ENCODE measurements at places on chromosomes 7 and 10.

GRCh38 chr10:36591436-36591835 lies 534.0 kb upstream of the ANKRD30A start:
- no peak for DNase-seq

DNA sequence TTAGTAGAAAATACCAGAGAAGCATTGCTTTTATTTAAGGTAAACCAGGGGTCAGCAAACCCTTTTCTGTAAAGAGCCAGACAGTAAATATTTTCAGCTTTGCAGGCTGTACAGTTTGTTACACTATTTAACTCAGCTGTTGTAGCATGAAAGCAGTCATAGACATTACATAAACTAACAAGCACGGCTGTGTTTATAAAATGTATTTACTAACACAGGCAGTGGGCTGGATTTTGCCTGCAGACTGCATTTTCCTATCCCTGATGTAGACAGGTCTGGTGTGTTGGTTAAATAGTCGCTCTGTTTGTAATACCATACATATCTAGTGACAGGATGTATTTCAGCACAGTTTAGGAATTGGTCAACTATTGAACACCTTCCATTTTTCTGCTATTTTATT lies 129.3 kb downstream of the ST7 start:
- no peak for DNase-seq

GRCh38 chr7:85483177-85483576 lies 296.3 kb upstream of the SEMA3D start:
- peak; percentile 9 for DNase-seq

- peak; percentile 32 for DNase-seq
Measured at GRCh38 chr7:93442478-93443224, 131.9 kb downstream of the CALCR start.

DNA sequence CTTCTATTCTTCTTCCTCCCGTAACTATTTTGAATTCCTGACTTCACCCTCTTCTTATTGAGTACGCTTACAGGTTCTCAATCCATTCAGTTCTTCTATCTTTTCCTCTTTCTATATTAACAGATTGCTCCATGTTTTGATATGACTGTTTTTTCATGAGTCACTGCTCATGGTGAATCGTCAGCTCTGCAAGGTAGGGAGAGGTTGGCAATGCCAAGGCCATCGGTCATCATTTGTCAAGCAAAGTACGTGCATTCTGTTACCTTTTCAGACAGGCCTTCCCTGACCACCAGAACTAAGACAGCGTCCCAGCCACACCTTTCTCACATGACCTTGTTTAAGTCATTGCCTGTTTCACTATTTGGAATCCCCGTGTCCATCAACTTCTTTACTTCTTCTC lies 1001.9 kb upstream of the SORCS1 start:
- DNase-seq = peak; percentile 94

DNA sequence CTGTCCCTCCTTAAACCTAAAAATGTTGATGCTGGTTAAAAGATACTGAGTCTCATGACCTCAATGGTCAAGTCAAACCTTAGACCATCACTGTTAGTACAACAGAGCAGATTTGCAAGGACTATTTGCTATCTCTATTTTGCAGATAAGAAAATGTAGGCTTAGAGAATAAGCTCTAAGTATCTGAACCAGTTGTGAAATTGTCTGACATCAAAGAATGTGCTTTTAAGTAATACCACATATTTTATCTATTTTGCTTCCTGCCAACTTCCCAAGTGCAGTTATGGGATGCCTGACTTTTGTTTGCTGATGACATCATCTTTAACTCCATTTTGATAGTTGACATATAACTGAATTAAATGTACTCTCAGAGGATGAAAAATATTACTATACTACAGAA lies 83.6 kb upstream of the TMEM106B start:
- no peak for DNase-seq

DNA sequence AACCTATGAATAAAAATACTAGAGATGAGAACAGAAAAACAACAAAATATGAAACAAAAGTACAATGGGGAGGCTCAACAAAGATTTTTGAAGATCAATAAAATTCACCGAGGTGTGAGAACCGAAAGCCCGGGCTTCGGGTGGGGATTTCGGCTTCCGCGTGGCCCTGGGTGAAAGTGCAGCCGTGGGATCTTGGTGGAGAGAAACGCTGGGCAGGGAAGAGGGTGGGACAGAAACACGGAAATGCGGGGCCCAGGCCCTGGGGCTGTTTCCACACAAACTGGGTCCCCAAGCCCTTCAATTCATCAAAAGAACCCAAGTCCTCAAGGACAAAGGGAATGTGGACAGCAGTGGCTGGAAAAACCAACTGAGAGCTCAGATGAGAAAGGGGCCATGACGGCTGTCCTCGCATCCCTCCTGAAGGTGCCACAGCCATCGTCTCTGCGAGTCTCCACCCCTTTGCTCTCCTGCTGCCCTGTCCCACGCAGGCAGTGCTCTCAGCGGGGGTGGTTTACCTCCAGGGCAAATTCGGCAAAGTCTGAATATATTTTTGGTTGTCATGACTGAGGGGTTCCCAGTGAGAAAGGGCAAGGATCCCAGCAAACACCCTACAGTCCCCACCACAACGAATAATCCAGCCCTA lies 19.7 kb downstream of the FOXL3 start:
- no peak for DNase-seq

GRCh38 chr10:123043409-123043925 lies 34.7 kb downstream of the ACADSB start:
- peak; percentile 74 for DNase-seq

- no peak for DNase-seq
Measured at GRCh38 chr7:18663321-18663720, 167.8 kb downstream of the HDAC9 start.

DNA sequence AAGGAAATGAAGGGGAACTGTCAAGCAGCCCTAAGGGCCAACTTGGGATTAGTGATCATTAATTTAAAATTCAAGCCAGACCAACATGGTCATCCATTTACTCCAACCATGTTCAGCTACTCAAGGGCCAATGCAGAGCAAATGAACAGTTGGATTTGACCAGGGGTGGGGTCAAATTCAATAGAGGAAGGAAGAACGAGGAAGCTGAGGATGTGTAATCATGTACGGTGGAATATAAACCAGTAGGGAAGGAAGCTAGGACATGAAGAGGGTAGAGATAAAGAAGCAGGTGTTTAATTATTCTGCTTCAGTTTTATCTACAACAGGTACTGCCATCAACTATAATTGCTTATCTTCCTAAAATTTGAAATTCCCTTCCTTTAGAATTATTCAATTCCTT lies 81.6 kb downstream of the HIBADH start:
- no peak for DNase-seq

- no peak for DNase-seq
Measured at GRCh38 chr7:129688503-129689222, 77.1 kb downstream of the NRF1 start.

DNA sequence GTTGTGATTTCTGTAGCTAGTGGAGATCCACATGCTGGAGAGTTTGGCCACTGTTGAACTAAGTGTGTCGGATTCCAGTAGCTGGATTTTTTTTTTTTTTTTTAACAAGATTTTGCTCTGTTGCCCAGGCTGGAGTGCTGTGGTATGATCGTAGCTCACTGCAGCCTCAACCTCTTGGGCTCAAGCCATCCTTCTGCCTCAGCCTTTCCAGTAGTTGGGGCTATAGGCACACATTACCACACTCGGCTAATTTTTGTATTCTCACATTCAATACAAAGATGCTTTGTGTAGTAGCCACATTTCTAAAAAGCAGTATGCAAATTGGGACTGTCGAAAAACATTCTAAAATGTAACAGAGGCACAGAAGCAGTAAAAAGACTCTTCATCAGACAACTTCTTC lies 63.5 kb downstream of the RABGEF1 start:
- no peak for DNase-seq

DNA sequence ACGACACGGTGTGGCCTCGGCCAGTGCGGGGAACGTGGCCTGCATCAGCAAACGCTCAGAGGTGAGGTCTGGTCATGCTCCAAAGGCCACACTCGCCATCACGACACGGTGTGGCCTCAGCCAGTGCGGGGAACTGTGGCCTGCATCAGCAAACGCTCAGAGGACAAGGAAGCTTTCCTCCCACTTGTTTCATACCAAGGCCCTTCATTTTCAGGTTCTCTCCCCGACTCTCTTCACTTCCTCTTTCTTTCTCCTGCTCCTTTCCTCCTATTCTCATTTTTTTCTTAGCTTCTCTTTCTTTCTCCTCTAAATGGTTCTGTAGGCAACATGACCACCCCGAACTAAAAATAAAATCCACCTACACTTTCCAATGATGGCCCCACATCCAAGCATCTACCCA lies 384.4 kb upstream of the SHH start:
- no peak for DNase-seq

DNA sequence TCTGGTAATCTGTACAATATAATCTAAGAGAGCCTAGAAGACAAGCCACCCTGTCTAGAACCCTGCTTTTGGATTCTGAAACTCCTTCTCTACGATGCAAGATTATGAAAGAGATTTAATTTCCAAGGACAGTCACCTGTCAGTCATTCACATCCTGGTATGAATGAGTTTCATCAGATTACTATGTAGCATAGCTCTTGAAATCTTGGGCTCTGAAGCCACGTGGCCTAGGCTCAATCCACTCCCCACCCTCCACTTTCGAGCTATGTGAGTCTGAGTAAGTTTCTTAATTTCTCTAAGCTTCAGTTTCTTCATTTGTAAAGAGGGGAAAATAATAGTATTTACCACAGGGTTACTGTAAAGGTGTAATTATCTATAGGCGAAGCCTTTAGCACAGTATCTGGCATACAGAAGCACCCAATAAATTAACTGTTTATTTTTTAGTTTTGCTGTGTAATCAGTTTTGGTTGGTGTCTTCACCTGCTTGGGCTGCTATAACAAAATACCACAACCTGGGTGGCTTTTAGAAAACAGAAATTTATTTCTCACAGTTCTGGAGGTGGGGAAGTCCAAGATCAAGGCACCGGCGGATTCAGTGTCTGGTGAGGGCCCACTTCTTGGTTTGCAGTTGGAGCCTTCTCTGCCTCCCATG lies 71.3 kb downstream of the MYOF start:
- no peak for DNase-seq

DNA sequence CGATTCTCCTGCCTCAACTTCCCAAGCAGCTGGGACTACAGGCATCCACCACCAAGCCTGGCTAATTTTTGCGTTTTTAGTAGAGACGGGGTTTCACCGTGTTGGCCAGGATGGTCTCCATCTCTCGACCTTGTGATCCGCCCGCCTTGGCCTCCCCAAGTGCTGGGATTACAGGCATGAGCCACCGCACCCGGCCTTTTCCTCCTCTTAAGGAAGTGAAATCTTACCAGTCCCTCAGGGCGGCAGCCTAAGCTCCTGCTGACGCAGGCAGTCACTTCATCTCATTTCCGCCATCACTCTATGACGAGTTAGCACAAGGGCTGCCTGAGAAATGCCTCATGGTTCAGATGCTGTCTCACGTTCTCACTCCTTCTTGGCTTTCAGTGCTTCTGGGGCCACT lies 246.0 kb upstream of the SHH start:
- DNase-seq = no peak

DNA sequence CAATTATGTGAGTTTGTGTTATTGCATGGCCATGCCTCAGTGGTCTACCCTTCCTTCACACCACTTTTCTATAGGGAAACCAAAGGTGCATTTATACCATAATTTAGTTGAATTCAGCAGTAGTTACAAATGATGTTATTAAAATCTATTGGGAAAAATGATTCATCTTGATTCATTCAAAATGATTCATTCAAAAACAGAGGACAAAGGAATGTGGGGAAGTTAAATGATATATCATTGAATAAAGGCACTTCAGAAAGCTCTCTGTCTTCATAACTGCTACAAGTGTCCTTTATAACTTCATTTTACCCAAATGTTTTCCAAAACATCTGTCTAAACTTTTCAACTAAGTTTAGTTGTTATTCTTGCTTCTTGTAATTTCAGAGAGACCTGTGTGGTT lies 722.9 kb downstream of the GRM8 start:
- DNase-seq = peak; percentile 59

DNA sequence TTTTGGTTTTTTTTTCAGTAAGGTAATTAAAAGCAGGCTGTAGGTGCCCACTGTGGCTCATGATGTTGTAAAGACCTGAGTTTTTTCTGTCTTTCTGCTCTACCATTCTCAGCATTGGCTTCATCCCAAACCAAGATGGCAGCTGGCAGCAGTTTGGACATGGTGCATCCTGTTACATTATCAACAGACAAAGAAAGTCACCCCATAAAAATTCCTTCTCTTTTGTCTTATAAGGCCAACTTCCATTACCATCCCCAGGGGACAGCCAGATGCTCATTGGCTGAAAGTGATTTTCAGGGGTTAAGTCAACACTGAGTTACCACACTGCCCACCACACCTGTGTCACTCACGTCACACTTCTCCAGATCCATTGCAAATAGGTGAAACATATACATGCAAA lies 558.4 kb downstream of the SDK1 start:
- DNase-seq = no peak

- no peak for DNase-seq
Measured at GRCh38 chr7:129502708-129503685, 666 bp downstream of the SMKR1 start.

GRCh38 chr10:48400850-48401220 lies 94.4 kb downstream of the MAPK8 start:
- no peak for DNase-seq

DNA sequence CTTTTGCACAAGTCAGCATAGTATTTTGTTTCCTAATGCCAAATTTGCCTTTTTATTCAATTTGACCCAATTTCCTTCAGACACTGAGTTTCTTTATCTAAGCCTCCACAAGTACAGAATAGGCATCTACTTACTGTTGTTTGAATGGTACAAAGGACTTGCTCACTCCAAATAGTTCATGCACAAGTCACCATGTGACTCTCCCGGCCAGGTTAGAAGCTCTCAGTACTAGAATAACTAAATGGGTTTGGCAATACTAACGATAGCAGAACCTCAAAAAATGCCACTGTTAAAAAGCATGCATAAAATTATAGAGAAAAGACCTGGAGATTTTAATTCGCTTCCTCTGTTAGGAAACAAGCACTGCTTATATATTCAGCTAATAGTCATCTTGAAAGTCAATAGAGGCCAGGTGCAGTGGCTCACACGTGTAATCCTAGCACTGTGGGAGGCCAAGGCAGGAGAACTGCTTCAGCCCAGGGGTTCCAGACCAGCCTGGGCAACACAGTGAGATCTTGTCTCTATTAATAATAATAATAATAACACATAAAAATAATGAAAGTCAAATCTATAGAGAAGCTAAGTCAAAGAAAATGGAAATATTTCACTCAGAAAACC lies 335.8 kb upstream of the MBL2 start:
- peak; percentile 42 for DNase-seq

DNA sequence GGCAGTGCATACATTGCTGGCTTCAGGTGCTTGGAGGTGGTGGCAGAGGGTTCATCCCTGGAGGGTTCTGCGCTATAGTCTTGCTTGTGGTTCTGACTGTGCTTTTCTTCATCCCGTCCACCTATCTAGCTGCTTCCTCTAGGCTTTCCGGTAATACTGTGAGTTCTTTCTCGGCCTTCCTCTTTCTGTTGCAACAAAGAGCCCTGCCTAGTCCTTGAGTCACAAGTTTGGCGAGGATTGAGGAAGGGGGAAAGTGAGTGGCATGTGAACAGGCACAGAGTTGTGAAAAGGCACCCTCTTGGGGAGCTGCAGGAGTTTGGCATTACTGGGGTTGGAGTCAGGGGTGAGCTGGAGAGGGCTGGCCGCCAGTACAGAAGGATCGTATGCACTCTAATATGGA lies 123.0 kb downstream of the SH2D4B start:
- DNase-seq = no peak

- no peak for DNase-seq
Measured at GRCh38 chr10:60192946-60193345, 196.7 kb downstream of the ANK3 start.

- DNase-seq = peak; percentile 69
Measured at GRCh38 chr10:19638182-19638895, 177.9 kb upstream of the PLXDC2 start.

- DNase-seq = no peak
Measured at GRCh38 chr10:117266400-117266799, 25.5 kb downstream of the SLC18A2 start.

GRCh38 chr7:142754681-142755575 lies 5.7 kb downstream of the PRSS1 start:
- no peak for DNase-seq
